Stimulated activated CD4-positive, alpha-beta T cell treated with anti-CD3 and anti-CD28 coated beads, Interleukin-12 subunit alpha, Interleukin-12 subunit beta, amount 100 ng/mL, for 4 hours (primary cell): ENCODE measurements at places on chromosomes 7 and 10.

GRCh38 chr7:2645274-2645868 lies 13.6 kb downstream of the TTYH3 start:
- no peak for DNase-seq

DNA sequence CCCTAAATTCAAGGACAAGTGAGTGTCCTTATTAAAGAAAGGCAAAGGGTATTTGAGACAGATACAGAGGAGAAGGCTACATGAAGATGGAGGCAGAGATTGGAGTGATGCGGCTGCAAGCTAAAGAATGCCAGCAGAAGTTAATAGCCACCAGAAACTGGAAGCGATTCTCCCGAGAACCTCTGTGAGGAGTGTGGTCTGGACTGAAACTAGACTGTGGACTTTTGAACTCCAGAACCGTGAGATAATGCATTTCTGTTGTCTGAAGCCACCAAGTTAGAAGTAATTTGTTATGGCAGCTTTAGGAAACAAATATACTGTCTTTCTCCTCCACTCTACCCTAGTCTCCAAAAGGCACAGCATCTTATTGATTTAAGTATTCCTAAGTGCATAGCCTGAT lies 80.3 kb upstream of the CREB5 start:
- DNase-seq = no peak

DNA sequence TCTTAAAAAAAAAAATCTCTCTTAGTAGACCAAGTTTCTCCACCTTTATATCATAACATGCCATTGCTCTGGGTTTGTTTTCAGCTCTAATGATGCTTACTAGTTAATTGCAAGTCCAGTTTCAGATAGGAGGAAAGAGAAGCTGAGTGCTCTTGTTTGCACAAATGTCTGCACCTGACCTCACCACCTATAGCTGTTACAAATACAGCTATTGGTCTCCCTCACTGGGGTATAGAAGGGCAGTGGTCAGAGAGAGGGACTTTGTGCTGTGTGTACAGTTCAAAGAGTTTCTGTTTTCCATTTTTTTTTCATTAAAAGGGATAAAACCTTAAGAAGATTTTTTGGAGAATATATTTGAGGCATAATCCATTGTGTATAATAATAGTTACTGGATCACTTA lies 52.7 kb downstream of the TAS2R16 start:
- no peak for DNase-seq

DNA sequence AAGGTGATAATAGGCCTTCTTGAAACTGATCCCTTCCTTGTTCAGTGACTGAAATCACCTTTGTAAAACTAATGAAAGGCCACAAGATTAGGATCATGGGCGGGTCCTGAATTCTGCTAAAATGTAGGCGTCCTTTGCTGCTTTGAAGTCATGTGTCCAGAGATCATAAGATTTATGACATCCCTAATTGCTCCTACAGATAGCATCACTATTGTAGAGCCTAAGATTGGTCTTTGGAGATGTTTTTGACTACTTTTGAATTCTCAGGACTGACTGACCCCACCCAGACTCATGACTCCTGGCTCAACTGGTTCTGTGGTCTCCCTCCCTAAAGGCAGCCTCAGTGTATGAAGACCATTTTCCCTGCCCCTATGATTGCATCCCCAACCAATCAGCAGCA lies 322.6 kb upstream of the SEMA3D start:
- DNase-seq = no peak

DNA sequence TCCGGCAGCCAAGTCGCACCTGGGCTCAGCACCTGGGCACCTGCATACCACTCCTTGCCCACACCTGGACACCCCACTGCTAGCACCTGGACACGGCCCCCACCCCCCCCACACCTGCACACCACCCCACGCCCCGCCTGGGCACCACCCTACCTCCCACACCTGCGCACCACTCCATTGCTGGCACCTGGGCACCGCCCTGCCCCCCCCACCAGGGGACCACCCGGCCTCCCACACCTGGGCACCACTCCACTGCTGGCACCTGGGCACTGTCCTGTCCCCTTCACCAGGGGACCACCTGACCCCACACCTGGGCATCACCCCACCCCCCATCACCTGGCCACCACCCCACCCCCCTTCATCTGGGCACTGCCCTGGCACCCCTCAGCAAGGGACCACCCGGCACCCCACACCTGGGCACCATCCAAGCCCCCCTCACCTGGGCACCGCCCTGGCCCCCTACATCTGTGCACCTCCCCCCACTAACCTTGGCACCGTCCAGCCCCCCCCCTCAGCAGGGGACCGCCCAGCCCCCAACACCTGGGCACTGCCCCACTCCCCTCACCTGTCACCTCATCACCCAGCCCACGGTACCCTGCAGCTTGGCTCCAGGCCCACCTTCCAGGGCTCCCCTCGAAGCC lies 33.8 kb upstream of the RNF32 start:
- DNase-seq = no peak

DNA sequence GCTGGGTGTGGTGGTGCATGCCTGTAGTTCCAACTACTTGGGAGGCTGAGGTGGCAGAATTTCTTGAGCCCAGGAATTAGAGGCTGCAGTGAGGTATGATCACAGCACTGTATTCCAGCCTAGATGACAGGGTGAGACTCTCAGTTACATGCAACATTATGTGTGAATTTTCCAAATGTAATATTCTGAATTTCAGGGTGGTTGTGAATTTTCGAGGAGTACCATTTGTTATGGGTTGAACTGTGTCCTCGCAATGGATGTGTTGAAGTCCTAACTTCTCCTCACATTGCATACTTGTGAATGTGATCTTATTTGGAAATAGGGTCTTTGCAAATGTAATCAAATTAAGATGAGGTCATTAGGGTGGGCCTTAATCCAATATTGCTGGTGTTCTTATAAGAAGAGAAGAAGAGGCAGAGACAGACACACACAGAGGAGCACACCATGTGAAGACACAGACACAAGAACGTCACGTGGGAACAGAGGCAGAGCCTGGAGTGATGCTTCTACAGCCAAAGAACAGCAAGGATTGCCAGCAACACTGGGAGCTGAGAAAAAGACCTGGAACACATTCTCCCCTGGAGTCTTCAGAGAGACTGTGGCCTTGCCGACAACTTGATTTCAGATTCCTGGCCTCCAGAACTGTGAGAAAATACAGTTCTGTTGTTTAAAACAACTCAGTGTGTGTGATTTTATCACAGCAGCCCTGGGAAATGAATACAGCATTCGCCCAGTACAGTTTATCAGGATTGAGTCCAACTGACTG lies 91.9 kb downstream of the ZNF783 start:
- no peak for DNase-seq

DNA sequence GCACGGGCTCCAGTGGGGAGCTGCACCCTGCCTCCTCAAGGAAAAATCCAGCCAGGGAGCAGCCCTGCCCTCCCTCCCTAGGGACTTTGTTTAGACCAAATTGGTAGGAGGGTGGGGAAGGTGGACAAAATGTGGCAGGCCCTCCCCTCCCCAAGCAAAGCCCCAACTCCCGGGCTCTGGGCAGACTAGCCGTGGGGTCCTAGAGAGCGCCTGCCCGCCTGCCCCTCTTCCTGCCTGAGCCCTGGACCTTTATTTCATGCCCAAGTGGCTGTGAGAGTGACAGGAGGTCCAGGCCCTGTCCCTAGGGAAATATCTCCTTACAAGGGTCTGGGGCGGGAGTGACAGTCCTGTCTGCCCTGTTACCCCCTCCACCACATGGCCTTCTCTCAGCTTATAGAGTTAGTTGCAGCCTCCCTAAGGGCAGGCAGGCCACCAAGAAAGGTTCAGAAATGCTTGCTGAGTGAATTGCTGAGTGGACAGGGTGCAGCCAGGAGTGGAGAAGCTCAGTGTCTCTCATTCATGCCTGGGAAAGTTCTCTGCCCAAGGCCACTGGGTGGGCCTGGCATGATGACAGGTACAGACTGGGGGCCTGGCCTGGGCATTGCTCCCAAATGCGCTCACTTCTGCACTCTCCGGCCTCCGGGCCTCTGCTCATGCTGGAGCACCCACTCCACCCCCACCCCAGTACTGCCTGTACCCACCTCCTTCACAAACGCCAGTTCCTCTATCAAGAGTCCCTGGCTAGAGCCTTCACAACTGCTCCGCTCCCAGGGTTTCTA lies 25.2 kb downstream of the DNAJB12 start:
- DNase-seq = no peak

DNA sequence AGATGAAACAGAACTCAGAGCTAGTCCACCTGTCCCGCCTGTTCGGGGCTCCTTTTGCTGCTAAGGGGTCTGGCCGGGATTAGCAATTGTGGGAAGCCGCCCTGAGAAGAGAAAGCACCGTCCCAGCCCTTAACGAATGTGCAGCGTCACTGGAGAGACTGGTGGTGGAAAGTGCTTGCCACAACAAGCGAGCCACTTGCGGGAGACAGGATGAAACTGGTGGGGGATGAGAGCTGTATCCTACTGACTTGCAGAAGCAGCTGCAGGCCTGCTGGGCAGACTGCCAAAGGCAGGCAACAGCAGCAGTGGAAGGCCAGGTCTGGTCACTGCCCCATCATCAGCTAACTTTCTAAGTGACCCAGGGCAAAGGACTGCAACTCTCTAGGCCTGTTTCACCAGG lies 95.4 kb downstream of the FAM53B start:
- peak; percentile 35 for DNase-seq

- no peak for DNase-seq
Measured at GRCh38 chr7:53111031-53111430, 75.6 kb downstream of the POM121L12 start.

DNA sequence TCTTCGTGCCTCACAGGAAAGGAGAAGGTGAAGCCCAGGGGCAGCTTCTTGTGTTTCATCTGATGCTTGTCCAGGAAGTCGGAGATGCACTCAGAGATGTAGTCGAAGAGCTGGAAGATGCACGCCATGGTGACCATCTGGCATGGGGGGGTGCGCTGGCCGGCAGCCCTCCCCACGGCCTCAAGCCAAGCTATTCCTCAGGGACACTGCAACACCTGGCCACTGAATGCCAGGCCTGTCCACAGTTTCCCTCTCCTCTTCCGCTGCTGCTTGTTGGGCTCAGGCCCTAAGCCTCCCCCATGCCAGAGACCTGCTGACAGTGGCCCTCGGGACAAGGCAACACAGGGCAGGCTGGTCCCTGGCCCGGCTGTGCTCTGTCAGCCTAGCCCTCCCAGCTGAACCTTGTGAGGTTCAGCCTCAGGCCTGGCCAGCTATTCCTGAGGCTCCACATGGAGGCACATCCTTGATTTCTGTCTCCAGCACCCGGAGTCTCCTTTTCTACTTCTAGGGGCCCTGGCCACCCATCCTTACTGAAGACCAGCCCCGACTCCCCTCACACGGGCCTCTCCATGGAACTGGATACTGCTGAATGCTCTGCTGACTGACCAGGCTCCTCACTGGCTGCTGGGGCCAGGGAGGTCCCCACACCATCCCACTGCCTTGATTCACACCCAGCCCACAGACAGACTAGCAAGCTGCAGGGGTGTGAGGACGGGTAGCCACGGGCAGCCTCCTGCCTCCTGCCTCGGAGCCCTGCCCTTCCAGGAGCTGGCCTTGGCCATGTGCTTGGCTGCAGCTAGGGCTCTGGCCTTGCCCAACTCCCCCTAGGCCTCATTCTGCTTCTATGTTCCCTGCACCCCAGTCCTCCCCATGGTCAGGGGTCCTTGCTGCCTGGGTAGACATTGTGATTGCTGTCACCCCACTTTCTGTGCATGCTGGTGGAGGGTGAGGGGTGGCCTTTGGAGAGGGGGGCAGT lies 10.1 kb upstream of the MYL7 start:
- no peak for DNase-seq

- DNase-seq = peak; percentile 22
Measured at GRCh38 chr7:74083928-74084721, 521 bp downstream of the LIMK1 start.

DNA sequence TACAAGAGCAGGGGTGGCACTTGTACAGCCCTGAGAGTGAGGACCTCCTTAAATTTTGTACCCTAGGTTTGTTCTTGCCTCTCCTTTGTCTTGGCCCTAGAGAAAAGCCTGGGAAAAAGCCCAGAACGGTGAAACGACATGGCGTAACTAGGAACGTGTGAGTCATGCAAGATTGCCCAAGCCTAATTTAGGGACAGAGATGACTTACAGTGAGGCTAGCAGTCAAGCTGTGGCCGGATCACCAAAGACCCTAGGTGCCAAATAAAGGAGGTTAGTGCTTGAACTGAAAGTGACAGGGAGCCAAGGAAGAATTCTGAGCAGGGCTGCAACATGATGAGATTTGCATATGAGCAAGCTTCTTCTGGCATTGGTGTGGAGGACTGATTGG lies 25.1 kb downstream of the TBXAS1 start:
- no peak for DNase-seq

GRCh38 chr10:1183701-1184100 lies 127.5 kb downstream of the WDR37 start:
- DNase-seq = no peak

DNA sequence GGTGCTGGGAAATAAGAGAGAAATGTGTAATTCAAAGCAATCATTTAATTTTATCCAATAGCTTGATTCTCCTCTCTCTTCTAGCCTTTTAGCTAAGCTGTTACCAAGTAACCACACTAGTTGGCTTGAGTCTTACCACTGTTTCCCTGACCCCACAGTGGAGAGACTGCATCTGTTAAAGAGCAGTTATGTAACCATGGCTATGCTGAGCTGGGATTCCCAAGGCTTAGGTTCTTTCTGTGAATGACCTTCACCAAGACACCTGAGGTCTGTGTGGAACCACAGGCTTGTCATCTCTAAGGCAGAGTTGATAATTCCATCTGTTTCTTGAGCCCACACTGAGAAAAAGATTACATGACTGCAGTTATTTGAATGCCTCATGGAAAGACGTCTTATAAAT lies 47.7 kb upstream of the ATRNL1 start:
- no peak for DNase-seq

DNA sequence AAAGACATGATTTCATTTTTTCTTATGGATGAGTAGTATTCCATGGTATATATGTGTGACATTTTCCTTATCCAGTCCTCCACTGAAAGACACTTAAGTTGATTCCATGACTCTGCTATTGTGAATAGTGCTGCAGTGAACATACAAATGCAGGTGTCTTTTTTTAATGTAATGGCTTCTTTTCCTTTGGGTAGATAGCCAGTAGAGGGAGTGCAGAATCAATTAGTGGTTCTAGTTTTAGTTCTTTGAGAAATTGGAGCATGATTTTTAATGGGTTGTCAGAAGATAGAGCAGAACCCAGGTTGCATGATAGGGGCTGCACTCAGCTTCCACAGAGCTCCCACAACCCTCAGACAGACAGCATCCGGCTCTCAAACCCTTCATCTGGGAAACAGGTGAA lies 152.9 kb upstream of the PLXDC2 start:
- DNase-seq = no peak

DNA sequence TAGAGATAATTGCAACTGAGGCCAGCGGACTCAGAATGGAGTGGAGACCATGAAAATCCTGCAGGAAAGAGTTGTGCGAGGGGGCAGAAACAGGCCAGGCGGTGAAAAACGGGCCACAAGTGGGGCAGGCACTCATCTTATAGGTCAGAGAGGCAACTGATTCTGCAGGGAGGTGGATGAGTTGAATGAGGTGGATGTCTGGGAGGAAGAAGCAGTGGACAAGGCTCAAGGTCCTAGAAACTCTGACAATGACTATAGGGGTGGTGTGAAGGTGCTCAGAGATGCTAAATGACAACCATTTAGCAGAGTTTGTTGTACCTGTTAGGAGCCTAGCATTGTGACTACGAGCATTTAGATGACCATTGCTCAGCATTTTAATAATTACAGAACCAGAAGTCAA lies 33.6 kb downstream of the MBL2 start:
- DNase-seq = no peak
